ENCODE measurements at places on chromosomes 13 and 19. TPM values are rescaled to one million over a fixed set of nuclear protein-coding genes. Genes with fewer than 3 reads are reported as not detected.

PRSS57 gene
- total RNA-seq: not detected

SKA3 gene
- 16.3 TPM for total RNA-seq

- peak; percentile 85 for DNase-seq
Measured at GRCh38 chr19:12092065-12092867, 27.7 kb downstream of the ZNF844 start.

DNA sequence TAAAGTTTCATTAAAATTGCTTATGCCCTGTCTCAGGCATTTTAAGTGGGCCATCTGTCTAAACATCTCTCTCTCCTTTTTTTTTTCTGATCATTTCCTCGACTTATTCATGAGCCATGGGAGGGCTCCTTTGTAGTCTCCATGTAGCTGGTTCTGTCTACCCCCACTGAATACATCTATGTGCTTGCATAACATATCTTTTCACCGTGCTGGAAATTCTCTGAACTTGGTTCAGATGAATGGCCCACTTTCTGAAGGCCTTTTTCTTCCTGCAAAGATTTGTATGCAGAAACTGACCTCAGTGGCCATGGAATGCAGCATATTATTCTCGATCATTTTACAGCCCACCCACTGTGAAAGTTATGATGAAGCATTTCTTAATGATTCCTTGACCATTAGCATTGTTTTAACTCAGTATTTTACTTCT lies 225.3 kb downstream of the GGACT start:
- no peak for DNase-seq

- no peak for DNase-seq
Measured at GRCh38 chr13:87131611-87132010, 539.6 kb upstream of the SLITRK5 start.

MED26 gene
- total RNA-seq: 3.7 TPM

GMIP gene
- 15.1 TPM for total RNA-seq
